ENCODE measurements at places on chromosomes 12 and 14.

- DNase-seq, result no peak
Measured at GRCh38 chr14:61183196-61183885, 97.8 kb downstream of the TMEM30B start.

DNA sequence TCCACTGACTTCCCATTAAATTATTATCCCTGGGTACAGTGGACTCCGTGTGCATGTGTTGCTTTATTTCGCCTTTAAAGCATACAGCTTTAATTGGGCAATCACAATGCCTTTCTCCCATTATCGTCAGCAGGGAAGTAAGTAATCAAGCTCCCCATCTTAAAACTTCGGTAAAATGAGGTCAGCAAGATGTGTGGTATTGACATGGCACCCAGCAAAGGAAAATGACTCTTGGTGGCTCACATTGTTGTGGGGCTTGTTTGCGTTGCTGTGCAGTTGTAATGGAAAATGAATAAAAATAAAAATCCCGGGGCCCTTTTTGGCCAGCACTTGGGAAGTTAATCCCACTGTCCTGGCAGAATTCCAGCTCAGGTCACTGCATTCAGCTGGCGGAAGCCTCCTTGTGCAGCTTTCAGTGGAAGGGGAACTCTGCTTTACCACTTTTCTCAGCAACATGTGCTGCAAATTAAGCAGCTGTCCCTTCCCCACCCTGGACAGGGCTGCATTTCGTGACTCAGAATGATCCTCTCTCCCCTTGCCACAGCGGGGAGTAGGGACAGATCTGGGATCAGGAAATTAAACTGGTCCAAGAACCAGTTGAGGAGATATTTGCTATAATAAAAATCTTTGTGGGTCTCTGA is 13.9 kb upstream of the ATP2A2 start:
- DNase-seq, result no peak

DNA sequence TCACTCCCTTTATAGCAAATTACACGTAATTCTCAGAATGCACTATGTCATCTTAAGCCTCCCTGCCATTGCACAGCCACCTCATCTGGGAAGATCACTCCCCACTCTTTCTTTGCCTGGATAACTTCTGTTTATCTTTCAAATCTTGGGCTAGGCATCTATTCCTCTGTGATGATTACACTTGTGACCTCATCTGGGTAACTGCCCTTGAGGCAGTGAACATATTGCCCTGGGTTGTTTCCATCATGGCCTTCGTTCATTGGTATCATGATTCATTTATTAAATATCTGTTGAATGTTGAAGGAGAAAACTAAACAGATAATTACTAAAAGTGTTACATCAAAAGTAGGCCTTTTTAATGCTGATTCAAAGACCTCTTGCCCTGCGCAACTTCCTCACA is 26.2 kb upstream of the PDE3A start:
- DNase-seq, result no peak

GRCh38 chr14:44989497-44990440 is 27.8 kb downstream of the TOGARAM1 start:
- DNase-seq, result no peak

DNA sequence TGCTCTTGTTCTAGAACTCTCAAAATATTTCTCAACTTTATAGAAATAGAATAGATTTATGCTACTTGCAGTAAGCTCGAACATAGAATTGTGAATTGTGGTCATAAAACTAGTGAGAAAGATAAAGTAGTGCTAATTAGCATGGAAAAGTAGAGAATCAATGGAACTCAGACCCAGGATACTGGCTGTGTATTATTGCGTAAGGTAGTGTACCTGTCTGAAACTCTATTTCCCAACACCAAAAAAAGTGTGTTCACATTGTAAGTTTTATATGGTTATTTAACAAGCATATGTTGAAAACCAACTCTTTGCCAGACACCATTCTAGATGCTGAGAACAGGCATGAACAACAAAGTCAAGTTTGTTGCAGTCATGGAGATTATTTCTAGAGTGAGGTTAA is 720.5 kb upstream of the ATXN7L3B start:
- no peak for DNase-seq

DNA sequence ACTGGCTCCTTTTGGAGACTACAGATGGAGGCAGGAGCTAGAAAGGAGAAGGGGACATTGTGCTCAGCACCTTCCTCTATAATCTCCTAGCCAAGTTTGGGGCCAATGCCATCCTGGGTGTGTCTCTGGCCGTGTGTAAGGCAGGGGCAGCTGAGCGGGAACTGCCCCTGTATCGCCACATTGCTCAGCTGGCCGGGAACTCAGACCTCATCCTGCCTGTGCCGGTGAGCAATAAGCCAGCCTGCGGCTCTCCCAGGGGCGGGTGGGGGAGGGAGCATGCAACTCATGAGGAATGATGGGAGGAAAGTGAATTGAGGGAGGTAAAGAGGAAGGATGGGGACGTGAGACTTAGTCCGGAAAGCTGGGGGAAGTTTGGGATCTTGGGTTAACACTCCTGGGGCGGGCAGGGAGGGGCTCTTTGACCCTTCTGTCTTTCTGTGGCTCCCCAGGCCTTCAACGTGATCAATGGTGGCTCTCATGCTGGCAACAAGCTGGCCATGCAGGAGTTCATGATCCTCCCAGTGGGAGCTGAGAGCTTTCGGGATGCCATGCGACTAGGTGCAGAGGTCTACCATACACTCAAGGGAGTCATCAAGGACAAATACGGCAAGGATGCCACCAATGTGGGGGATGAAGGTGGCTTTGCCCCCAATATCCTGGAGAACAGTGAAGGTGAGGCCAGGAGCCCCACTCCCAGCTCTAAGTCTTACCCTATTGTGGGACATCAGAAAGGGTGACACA is 3.3 kb downstream of the ENO2 start:
- no peak for DNase-seq

DNA sequence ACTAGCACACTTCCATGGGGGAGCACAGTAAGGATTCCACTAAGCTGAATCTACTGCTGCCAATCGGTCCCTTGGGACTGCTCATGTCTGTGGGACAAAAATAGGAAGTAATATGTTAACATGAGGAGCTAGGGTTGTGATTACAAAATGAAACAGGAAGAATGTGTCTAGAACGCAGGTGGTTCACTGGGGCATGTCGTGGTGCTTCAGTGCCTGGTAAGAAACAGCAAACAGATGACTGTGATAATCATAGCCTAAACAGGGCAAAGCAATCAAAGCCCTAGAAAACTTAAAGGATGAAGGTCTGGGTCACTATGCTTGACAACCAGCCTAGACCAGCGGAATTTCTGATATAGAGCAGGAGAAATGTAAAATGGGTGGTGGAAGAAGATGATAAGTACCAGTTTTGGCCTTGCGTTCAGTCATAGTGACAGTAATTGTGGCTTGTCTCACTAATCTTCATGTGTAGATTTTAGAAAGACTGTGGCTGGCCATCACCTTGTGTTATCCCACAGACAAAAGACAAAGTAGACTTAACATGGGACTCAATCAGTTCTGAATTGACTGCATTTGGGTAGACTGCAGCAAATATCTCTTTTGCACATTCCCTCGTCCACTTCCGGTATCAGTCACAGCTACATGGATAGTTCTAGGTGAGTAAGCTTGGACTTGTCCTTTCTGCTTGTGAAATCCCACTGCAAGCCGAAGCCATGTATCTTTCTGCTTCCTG is 51.4 kb downstream of the WASHC3 start:
- DNase-seq, result no peak

DNA sequence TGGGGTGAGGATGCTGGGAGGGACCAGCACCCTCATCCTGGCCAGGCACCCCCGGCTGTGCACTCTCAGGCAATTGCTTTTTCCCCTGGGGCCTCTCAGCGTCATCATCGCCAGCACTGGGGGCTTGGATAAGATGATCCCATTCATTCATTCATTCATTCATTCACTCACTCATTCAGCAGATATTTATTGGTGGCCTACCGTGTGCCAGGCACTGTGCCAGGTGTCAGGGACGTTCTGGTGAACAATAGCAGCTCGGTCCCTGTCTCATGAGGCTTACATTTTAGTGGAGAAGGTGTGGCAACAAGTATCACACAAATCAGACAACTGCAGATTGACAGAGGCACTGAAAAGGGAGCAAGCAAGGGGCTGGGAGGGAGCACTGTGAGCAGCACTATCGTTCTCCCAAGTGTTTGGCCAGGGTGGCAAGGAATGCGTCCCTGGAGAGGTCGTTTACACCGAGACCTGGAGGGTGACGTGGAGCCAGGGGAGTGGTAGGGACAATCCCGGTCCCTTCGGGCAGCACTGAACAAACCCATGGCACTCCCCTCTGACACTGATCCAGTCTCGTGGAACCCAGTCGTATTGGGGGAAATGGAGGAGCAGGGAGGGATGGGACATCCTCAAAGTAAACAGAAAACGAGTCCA is 124.1 kb downstream of the PAPOLA start:
- DNase-seq, result peak; percentile 10

GRCh38 chr14:79631276-79631675 is 580.0 kb downstream of the DIO2 start:
- no peak for DNase-seq

DNA sequence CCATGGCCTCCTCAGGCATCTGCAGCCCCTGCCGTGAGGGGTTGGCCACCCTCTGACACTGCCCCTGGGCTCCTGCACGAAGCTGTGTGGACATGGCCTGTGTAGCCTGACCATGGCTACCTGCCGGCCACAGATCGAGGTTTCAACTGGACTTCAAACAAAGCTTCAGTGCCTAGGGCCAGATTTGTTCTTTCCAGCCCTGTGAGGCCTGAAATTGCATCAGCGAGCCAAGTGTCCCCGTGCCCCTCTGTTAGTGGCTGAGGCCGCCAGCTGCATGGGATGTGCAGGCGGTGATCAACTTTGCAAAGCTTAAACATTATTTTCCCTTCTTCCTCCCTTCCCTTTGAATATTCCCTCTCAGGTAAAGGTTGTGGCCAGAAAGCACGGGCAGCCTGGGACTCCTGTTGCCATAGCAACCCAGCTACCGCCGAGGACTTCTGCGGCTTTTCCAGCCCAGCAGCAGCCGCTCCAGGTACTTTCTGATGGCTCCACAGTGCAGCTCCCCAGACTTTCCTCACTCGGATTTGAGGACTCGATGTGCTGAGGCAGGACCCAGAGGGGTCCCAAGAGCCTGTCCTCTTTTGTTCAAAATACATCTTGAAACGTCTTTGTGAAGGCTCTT is 35.8 kb downstream of the DDX51 start:
- no peak for DNase-seq

DNA sequence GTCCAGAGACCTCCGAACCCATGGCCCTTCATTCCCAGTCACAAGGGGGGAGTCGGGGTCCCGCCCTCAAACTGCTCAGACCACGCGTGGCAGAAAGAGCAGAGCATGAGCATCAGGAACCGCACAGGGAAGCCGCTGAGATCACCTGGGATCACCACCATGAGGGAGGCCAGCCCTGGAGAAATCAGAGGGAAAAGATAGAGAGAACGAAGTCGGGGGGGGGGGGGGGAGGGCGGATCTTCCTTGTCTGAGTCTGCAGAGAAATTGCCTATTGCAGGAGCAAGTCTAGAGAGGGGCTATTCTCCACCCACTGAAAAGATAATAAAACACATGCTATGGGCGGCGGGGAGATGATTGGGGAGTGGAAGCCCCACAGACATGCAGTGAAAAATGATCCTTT is 884 bp upstream of the TMEM132C start:
- DNase-seq, result no peak

DNA sequence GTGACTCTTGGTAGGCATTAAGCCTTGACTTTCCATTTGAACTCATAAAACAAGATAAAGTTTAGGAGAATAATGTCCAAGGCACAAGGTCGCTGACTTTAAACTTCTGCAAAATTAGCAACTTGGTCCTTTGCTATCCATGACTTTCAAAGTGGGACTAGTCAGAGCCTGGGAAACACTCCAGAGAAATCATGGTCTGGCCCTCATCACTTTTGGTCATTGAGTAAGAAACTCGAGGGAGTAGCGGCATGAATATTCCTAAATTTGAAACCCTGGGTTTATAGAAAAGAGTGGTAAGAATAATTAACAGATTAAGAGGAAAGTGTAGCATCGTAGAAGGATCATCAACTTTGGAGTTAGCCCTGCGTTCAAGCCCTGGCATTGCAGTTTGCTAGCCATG is 16.9 kb upstream of the APPL2 start:
- DNase-seq, result no peak

DNA sequence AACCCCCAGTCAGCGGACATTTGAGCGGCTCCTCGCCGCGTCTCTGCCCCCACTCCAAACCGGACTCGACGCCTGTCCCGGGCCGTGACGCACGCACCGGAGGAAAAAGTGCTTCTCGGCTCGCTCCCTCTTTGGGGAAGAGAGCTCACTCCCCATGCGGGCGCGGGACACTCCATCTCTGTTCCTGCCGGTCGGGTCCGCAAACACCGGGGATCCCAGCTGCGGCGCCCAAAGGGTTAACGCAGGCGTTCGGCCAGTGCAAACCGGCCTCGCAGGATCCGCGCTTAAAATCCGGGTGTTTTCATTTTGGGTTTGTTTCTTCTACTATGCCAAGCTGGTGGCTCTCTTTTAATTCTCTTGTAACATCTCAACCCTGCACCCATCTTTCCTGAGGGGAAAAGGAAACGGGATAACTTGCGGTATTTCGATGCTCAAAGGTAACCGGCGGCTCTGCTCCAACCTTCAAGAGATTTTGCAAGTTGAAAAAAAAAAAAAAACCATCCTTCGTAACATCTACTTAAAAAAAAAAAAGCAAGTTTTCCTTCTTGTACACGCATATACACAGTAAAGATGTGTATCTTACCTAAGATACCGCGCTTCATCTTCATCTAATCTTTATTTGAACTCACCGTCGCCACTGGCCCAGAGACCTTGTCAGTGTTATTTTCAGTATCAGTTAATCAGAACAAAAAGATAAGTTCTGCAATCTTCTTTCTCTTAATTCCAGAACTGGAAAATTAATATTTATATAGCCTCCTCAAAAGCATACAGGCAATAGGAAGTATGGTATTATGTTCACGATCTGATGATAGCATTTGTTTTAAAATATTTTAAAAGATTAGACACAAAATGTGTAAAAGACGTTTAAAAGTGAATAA is 1.6 kb upstream of the ATP2B1 start:
- DNase-seq, result no peak

DNA sequence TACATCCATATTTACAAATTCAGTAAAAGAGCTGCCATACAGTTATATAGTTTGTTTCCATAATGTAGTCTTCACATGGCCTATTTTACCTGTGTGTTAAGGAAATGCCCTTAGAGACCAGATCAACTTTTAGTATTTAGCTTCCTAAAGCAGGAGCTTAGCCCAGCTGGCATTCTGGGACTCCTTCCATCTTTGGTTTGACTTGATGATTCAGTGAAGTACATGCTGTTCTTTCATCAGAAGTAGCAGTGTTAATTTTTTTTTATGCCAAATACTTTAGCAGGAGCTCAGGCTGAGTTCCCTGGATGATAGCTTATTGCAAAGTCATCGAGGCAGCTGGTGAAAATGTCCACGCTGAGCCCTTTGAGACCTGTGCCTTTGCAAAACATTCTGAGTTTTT is 101.0 kb downstream of the FOXG1 start:
- no peak for DNase-seq

- DNase-seq, result no peak
Measured at GRCh38 chr12:14076538-14076937, 95.1 kb upstream of the GRIN2B start.

GRCh38 chr12:125999628-126000027 is 934.4 kb downstream of the AACS start:
- DNase-seq, result no peak

- DNase-seq, result no peak
Measured at GRCh38 chr12:77685901-77686300, 144.8 kb upstream of the NAV3 start.
